ENCODE measurements at places on chromosomes 1 and 21.

GRCh38 chr1:55057956-55058298, 18.6 kb downstream of the PCSK9 start:
- DNase-seq, result no peak

DNA sequence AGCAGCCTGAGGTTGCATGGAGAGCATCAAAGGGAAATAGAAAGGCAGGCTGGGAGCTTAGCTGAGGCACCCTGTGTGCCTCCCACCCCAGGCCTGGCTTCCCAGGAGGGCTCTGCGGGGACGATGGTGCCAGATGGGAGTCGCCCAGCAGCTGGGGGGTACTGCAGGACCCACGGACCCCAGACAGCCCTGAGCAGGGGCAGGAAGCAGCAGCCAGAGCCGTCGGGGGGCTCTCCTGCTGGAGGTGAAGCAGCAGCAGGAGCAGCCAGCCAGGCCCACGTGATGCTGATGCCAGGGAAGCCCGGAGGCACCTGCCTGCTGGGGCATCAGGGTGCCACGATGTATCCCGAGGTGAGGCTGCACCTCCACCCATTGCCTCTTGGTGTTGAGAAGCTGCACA, 20.4 kb downstream of the RAP1GAP start:
- DNase-seq, result no peak

DNA sequence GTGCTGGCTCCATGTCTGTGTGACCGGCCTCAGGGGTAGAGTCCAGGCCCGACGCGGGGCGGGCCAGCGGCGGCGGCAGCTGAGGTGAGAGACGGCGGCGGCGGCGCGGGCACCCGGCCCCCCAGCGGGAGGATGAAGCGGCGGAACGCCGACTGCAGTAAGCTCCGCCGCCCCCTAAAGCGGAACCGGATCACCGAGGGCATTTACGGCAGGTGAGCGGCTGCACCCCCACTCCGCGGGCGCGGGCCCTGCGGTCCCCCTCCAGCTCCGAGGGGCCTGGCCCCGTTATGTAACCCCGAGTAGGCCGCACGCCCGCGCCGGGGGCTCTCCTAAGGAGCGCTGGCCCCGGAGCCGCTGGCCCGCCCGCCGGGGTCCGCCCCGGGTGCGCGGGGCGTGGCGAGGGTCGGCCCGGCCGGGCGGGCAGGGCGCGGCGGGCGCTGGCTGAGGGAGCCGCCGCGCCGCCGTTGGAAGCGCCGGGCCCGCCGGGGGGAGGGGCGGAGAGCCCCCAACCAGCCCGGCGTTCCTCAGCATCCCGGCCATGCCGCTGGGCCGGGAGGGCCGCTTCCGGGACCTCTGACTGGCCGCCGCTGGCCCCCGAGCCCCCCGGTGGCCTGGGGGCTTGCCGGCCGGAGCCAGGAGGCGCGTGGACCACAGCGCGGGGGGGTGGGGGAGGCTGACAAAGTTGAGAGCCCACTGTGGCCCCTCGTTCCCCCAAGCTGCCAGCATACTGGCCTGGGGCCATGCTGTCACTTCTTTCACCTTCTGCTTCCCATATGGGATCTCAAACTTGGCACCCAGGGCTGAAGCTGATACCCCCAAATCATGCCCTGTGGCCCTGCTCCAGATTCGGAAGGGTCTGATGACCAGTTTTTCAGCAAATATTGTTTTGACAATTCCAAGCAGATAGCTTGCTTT, 527 bp downstream of the MACO1 start:
- DNase-seq, result no peak

DNA sequence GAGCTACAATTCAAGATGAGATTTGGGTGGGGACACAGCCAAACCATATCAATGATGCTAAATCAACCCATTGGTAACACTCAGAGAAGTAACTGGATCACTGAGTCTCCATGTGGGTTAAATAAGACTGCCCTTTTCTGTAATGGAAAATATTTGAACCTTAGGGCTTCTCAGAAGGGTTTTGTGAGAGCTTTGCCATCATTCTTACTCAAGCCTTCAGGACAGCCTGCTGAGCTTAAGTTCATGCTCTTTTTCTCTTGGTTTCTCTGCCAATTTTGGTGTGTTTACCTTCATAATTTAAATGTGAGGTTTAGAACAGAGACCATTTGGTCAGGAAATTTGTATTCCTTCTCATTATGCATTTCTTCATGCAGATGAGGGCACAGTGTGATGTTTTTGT, 74.7 kb downstream of the DISC1 start:
- no peak for DNase-seq

DNA sequence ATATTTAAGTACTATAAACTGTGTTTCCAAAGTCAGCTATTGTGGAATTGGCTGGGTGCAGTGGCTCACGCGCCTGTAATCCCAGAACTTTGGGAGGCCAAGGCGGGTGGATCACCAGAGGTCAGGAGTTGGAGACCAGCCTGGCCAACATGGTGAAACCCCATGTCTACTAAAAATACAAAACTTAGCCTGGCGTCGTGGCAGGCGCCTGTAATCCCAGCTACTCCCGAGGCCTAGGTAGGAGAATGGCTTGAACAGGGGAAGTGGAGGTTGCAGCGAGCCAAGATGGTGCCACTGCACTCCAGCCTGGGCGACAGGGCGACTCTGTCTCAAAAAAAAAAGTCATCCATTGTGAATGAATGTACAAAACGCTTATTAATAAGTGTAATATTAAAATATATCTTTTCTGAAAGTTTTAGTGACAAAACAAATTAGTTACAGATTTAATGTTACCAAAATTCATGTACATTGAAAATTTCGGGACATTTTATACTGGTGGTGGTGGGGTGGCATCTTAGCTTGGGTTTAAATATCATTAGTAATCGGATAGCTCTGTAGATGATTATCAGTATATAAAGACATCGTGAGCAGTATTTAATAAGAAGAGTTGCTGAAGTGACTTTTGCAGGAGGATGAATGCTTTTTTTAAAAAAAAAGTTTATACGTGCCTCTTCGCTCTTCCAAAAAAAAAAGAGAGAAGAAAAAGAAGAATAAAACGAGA, 503 bp upstream of the SRSF11 start:
- DNase-seq, result no peak

GRCh38 chr1:86231076-86231475, 74.5 kb upstream of the COL24A1 start:
- DNase-seq, result no peak

All from stimulated activated CD8-positive, alpha-beta memory T cell treated with anti-CD3 and anti-CD28 coated beads, Interleukin-4, amount 100 ng/mL, for 48 hours (primary cell).